ENCODE measurements at places on chromosomes 3 and 15.

DNA sequence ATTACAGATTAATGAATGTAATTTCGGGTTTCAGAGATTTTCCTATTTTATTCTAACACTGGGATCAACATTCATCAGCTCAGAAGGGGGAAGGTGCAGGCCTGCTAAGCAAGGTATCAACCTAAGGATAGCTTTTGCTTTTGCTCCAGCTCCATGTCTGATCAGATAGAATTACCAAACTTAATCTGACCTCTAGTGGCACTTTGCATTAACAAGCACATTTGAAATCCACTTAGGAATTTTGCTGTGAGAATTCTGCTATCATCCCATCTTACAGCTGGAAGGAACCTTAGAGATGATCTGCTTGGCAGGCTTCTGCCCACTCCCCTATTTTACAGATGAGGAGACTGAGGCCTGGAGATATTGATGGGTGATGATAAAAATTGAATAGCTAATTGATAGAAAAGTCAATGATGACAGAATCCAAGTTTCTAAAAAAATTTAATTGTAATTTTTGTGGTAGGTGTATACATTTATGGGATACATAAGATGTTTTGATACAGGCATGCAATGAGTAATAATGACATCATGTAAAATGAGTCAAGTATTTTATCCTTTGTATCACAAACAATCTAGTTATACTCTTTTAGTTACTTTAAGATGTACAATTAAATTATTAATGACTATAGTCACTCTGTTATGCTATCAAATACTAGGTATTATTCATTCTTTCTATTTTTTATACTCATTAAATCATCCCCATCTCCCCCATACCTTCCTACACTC, 209.2 kb upstream of the ZPLD1 start:
- DNase-seq = no peak

- no peak for DNase-seq
Measured at GRCh38 chr15:71752128-71752527, 58.2 kb upstream of the NR2E3 start.

DNA sequence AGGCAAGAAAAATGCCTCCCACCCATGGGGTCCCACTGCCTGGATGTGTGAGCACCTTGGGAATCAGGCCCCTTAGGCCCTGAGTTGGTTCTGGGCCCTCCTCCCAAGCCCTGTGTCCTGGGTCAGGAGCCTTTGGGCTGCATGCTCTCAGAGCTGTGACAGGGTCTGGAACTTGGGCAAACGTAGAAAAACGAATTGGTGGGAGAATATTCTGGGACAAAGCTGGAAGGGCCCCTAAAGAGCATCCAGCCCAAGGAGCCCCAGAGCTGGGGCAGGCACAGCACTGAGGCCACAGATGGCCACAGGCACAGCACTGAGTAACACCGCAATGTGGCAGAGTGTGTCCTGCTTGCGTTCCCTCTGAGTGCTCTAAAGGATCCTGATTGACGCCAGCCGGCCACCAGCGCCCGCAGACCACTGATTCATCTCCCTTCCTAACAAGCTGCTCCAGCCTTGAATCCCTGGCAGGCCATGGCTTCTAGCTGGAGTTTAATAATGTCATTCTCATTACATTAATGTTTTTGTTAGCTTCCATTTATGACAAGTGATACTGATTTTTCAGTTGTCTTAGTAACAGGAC, 18.6 kb upstream of the SEC13 start:
- DNase-seq = no peak

- DNase-seq = no peak
Measured at GRCh38 chr3:57961177-57961827, 46.9 kb upstream of the FLNB start.

DNA sequence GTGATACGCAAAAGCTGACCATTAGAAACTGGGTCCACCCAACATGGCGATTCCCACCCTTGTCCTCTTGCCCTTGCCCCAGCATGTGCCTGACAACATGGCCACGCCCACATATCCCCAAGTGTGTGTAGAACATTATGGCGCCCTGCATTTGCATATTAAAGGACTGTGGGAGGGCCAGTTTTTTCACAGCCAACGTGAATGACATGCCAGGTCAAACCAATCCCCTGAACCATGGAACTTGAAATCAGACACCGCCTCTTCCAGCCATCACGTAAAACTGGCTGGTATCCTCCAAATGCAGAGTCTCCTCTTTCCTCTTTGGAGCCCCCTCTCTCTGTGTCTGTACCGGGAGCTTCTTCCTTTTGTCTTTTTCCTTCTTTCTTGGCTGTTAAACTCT, 156.7 kb upstream of the EPHA6 start:
- no peak for DNase-seq

DNA sequence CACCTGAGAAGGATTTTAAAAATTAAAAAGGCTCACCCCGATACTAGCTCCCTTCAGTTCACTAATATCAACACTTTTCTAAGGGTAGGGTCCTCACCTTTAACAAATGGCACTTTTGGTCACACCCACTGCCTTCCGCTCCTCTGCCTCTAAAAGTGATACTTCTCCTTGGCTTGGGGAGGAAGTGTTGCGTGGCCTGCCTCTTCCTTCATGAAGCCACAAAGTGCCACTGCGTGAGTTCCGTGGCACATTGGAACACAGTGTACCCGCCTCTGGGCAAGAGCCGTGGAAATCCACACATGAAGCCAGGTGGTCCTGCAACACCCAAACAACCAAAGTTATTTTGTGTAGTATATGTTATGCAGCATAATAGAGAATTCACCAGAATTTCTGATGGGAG, 3.9 kb downstream of the B4GALT4 start:
- no peak for DNase-seq

Measured in CD8-positive, alpha-beta memory T cell (primary cell).